ENCODE measurements at places on chromosomes 1 and 21.

DNA sequence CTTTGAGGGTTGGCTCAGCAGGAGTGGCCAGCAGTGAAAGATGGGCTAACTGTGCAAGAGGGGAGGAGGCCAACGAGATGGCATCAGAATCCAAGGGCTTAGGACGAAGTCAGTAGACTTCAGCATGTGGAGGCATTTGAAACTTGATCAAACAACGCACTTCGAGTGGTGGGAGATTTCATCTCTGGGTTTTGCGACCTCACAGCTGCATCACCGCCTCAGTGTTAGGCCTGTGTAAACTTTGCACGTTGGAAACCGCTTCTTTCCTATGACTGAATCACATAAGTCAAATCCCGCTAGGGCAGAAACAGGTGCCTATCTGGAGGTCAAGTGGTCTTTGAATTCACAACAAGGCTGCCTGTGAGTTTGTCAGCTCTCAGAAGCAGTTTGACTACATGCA is 17.8 kb downstream of the TFF3 start:
- no peak for DNase-seq

- no peak for DNase-seq
These were observed 19.7 kb downstream of the SYNJ1 start for GRCh38 chr21:32708069-32708468.

DNA sequence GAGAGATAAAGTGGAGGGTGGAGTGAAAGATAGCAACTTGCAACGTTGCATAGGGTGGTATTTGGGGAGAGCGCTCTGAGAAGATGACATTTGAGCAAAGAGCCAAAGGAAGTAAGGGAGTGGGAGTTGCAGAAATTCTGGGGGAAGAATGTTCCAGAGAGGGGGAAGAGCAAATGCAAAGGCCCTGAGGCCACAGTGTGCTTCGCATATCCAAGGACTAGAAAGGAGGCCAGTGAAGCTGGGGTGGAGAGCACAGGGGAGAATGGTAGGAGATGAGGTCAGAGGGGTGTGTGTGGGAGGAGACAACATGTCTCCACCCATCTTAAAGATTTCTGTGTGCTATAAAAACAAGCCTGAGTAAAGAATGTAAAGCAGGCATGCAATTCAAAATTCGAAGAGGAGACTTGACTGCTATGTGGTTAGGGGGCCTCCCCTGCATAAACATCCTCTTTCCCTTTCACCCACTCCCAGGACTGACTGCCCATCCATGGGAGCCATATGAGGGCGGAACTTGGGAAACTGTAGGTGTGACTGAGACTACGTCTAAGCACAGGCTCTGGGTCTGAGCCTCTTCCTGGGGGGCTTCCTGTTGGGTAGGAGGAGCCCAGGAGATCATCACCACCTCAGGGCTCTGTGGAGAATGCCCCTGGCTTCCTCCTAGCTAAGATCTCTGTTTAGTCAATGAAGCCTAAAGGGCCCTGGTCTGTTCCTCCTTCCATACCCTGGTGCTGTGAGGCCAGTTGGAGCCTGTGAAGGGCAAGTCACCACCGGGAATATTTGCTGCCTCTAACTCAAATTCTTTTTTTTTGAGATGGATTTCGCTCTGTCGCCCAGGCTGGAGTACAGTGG is 2.9 kb upstream of the CLIC4 start:
- DNase-seq = no peak

DNA sequence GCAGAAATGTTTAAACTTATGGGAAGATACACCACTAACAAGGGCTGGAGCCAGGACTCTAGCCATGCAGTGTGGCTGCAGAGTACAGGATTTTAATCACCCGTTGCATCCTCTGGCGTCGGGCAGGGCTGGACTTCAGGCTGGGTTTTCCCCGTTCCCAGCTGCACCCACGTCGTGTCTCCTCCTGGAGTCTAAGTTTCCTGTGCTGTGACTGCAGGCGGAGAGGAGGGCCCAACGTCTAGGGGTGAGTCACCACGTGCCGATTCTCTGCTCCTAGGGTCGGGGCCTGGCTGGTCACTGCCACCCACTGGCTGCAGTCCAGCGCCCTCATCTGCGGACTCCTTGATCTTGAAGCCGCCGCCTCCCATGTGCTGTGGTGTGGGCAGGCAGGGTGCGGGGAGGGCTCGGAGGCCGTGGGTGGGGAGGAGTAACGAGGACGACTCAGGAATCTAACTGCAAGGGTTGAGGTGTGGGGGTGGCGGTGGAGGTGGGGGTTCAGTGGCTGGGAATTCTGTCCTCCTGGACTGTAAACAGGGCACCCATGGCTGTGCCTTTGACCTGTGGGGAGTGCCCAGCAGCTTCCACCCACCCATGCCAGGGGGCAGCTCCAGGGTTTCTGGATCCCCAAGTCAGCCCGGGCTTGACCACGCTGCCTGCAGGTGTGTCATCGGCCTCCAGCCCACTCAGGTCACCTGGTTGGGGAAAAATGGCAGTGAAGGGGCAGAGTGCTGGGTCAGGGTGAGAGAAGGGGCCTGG is 77.8 kb downstream of the ALPL start:
- no peak for DNase-seq

DNA sequence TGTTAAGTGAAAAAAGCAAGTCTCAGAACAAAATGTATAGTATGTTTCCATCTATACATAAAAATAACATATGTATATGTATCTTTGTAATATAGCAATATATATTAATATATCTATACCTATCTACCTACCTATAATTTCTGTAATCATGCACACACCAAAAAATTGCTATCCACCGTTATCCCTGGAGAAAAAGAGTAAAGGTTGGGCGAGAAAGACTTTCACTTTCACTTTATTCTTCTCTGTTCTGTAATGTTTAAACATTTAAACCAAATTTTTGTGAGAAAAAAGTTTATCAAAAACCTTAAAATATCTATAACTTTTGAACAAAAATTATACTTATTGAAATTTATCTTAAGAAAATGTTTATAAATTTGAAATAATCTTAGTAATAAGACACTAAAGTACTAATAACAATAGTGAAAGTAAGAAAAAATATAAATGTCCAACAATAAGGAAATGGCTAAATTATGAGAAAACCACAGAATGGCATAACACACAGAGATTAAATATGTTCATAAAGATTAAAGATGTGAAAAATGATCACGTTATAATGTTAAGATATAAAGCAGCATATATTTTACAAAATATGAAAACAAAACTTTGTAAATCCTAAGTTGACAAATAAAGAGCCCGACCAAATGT is 74.0 kb upstream of the LRRC53 start:
- DNase-seq = no peak

GRCh38 chr21:35048183-35048601 is 910 bp downstream of the RUNX1 start:
- DNase-seq = no peak

GRCh38 chr1:163168053-163168452 is 34.7 kb downstream of the RGS5 start:
- DNase-seq = no peak

DNA sequence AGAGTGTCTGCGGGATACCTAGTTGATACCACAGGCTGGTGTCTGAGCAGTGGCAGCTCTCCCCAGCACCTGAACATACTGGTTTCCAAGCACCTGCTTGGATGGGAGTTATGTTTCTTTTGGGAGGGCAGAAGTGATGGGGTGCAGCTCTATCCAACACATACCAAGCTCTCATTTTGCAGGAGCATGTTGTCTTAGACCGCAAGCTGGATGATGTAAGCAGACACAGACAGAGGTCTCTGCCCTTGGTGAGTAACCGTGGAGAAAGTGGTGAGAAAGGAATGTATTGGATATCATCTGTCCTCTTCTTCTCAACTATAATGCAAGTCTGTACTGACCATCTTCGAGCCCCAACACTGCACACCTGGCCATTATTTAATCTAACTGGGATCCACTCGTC is 37.4 kb downstream of the ZNF496 start:
- no peak for DNase-seq

- DNase-seq = peak; percentile 7
These were observed 48.4 kb downstream of the COLGALT2 start for GRCh38 chr1:183989078-183989577.

DNA sequence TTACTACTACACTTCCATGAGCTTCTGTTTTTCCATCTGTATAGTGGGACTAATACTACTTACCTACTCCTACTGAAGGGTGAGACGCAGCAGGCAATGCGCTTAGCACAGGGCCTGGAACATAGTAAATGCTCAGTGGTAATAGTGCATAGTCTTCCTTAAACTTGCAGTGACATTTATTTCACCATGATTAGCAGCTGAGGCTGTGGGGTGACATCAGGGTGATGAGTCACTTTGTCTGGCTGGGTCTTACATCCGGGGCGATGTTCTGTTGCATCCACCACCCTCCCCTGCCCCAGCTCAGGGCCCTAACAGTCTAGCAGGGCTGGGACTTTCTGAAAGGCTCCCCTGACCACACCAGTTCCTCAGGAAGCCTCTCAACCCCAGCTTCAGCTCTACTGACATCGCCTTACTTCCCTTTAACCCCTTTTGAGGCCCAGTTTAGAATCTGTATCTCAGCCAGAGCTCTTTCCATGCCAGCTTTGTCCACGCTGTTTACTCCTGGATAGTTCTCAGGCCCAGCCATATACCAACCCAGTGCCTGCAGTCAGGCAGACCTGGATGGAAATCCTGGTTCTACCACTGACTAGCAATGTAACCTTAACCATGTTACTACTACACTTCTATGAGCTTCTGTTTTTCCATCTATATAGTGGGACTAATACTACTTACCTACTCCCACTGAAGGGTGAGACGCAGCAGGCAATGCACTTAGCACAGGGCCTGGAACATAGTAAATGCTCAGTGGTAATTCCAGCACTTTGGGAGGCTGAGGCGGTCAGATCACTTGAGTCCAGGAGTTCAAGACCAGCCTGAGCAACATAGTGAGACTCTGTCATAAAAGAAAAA is 66.3 kb downstream of the CD58 start:
- DNase-seq = peak; percentile 91

DNA sequence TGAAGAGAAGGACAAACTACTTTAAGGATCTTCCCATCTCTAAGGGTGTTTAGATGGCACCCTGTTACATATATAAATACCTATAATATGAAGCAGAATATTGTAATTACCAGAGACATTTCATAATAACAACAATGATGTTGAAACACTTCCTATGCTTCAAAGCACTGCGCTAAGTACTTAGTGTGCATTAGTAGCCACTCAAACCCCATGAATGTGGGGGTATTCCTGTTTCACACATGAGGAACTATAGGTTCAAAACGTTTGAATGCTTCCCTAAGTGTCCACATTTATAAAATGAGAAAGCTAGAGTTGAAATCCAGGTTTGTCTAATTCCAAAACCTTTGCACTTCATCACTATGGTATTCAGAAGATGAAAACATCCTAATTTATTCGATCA is 18.5 kb upstream of the OR10J5 start:
- DNase-seq = no peak

- DNase-seq = no peak
These were observed 480.7 kb downstream of the MRPL39 start for GRCh38 chr21:25126564-25126963.

DNA sequence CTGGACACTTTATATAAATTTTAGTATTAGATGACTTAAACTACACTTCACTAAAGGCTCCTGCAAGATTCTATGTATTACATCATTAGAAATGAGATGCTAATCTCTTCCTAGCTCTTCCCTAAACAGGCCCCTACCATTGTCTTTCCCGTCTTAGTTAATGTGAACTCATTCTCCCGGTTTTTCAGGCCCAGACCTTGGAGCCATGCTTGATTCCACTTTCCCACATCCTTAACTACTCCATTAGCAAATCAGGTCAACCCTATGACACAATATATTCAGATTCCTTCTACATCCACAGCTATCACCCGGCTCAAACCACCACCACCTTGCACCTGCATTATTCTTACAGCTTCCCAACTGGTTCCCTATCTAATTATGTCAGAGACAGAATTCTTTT is 73.3 kb downstream of the NVL start:
- DNase-seq = no peak

DNA sequence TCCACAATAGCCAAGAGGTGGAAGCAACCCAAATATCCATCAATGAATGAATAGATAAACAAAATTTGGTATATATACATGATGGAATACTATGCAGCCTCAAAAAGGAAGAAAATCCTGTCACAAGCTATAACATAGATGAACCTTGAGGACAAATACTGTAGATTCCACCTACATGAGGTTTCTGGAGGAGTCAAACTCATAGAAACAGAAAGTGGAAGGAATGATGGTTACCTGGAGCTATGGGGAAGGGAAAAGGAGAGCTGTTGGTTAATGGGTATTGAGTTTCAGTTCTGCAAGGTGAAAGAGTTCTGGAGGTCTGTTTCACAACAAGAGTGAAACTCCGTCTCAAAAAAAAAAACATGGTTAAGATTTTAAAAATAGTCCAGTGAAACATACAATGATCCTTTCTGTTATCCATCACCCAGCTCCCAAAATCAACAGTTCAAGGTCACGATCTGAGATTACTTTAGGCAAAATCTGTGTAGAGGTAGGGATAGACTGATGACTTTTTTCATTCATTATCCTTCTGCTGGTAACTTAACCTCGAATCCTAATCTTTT is 80.8 kb upstream of the HNRNPU start:
- no peak for DNase-seq

All from CD4-positive, alpha-beta T cell treated with Interleukin-6 at 100 ng/mL for 8 hours (primary cell).